Caki2 (cell line): ENCODE measurements at places on chromosomes 11 and 22. TPM values are rescaled to one million over a fixed set of nuclear protein-coding genes. Genes with fewer than 3 reads are reported as not detected.

GRCh38 chr11:46710821-46711269 is 8.2 kb upstream of the F2 start:
- DNase-seq, result peak; percentile 59

The KRTAP5-8 gene
- total RNA-seq, result not detected in 2 replicates

DNA sequence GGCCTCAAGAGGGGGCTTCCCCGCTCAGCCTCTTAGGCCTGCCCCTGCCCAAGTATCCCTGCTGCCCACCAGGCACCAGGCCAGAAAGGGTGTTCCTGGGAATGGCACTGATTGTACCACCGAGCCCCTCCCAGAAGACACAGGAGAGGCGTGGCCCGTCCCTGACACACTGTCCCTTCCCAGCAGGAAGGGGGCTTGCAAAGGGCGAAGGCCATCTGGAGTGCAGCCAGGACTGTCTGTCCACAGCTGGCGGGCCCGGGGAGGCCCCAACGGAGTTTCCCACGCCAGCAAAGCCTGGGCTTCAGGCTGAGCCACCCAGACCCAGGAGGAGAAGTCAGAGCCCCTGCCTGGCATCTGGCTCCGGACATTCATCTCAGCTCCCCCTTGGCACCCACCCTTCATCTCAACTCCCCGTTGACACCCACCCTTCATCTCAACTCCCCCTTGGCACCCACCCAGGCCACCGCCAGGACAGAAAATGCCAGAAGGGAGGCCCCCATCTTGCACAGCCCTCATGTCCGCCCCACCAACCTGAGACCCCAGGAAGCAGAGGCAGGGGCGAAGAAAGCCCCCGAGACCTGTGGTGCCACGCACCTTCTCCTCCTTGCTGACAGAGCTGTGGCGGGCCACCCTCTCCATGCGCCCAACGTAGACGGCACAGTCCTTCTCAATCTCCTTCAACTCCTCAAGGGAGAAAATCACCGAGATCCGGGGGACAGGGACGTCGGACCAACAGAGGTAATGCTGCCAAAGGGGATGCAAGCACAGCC is 19.4 kb downstream of the TUBGCP6 start:
- no peak for DNase-seq

The KDM4D gene
- 0.30 and 4.1 TPM in 2 replicates for total RNA-seq

GRCh38 chr22:24433828-24434470 is 6.5 kb downstream of the ADORA2A start:
- DNase-seq, result peak; percentile 66

- DNase-seq, result no peak
Observed at GRCh38 chr22:38974170-38974825, 7.8 kb upstream of the APOBEC3B start.

GRCh38 chr11:61138935-61139334 is 22.3 kb downstream of the VPS37C start:
- DNase-seq, result no peak

- DNase-seq, result no peak
Observed at GRCh38 chr11:117606211-117606610, 190.8 kb downstream of the DSCAML1 start.

DNA sequence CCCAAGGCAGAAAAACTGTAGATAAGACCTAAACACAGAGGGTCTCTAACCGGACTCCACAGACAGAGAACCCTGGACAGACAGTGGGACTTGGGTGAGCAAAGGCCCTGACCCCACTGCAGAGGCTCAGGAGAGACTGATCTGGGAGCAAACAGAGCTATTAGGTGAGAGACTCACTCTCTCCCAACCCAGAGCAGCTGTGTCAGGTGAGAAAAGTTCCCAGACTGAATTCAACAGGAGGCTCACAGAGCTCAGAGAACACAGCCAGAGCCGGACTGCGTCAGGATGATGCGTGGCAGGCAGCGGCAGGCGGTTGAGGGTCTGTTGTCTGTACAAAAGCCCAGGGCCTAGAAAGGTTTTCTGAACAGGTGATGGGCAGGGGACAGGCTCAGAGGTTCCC is 5.5 kb downstream of the RFPL2 start:
- DNase-seq, result no peak

GRCh38 chr22:38881464-38881871 is 9.5 kb upstream of the CBX6 start:
- DNase-seq, result no peak

The ASPHD2 gene
- 2.3 and 3.1 TPM in 2 replicates for total RNA-seq

DNA sequence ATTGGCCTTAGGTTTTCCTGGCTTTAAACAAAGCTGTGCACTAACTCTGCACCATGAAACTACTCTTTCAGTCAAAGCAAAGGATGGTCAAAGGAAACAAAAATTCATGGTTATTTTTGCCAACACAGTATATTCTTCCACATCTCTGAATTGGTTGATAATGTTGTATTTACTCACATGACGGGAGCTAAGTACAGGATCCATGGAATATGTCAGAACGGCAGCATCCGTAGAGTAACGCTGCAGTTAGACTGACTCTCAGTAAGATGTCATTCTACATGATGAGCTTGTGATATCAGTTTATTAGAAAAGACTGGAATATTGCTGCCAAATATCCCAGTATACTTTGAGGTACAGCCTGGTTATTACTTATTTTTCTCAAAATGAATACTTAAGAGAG is 172.1 kb downstream of the PGR start:
- DNase-seq, result no peak
